Gastroesophageal sphincter (tissue), 4 donors: ENCODE measurements at places on chromosomes 5 and 9. TPM values are rescaled to one million over a fixed set of nuclear protein-coding genes. Genes with fewer than 3 reads are reported as not detected.

Gene EPB41L4B
- total RNA-seq = 1.7 TPM

Gene DMRT3
- not detected for total RNA-seq

Gene FLT4
- total RNA-seq = 12.0 TPM

Gene PPIC
- total RNA-seq = 50.7 TPM

Gene MOB3B
- 11.1 TPM for total RNA-seq

Gene ANKRD34B
- not detected for total RNA-seq

Gene DOK3
- 6.1 TPM for total RNA-seq

Gene SGCD
- total RNA-seq = 61.3 TPM
